ENCODE measurements at places on chromosomes 7 and 10.
A peak's percentile ranks its signal among the peaks of the same experiment; 100 is the strongest.

DNA sequence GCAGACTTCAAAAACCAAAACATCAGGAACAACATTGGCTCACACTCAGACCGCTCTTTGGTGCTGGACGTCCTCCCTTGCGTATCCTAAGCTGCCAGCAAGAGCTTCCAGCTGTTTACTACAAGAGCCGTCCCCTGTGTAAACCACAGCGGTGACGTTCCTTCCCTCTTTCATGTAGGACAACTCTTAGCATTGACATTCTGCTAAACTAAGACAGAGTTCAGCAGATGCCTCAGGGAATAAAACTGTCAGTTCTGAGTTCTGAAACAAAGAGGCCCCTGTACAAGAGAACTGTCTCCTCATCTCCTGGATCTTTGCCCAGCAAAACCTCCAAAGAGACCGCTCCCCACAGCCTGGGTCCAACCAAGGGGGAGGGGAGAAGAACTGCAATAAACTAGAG, 57.8 kb upstream of the OPALIN start:
- peak; percentile 3 for DNase-seq

GRCh38 chr7:74481458-74482196, 27.9 kb downstream of the GTF2IRD1 start:
- no peak for DNase-seq

- DNase-seq = peak; percentile 42
Observed at GRCh38 chr7:112635742-112636141, 154.5 kb downstream of the TMEM168 start.

- no peak for DNase-seq
Observed at GRCh38 chr7:139908792-139909191, 79.7 kb downstream of the TBXAS1 start.

GRCh38 chr7:1678571-1679325, 8.7 kb downstream of the ELFN1 start:
- DNase-seq = no peak
